Calu3 (cell line): ENCODE measurements at places on chromosomes 2 and 18. TPM values are rescaled to one million over a fixed set of nuclear protein-coding genes. Genes with fewer than 3 reads are reported as not detected.

The ZEB2 gene
- total RNA-seq: 0.32 and 0.97 TPM in 2 replicates

The CNGA3 gene
- not detected in 2 replicates for total RNA-seq

The TBR1 gene
- 0.07 and 0.34 TPM in 2 replicates for total RNA-seq

The SKOR2 gene
- total RNA-seq: not detected in 2 replicates

The HOXD1 gene
- not detected in 2 replicates for total RNA-seq

The DSC2 gene
- total RNA-seq: 31.5 and 42.4 TPM in 2 replicates

The RMDN2 gene
- 4.7 and 5.8 TPM in 2 replicates for total RNA-seq

The PTH2R gene
- total RNA-seq: 0.71 TPM in 1 of 2 replicates, not detected in the other

The ANKRD36B gene
- 19.4 and 19.7 TPM in 2 replicates for total RNA-seq

The TTC27 gene
- total RNA-seq: 20.1 and 22.0 TPM in 2 replicates

The UGT1A9 gene
- total RNA-seq: 3.5 and 4.3 TPM in 2 replicates

The GTF2A1L gene
- not detected in 2 replicates for total RNA-seq

The RUFY4 gene
- 0.21 and 2.6 TPM in 2 replicates for total RNA-seq

The PLCL1 gene
- 0.07 TPM in 1 of 2 replicates, not detected in the other for total RNA-seq

The SFT2D3 gene
- total RNA-seq: 8.7 and 9.3 TPM in 2 replicates
